ENCODE measurements at places on chromosomes 2 and 18.

DNA sequence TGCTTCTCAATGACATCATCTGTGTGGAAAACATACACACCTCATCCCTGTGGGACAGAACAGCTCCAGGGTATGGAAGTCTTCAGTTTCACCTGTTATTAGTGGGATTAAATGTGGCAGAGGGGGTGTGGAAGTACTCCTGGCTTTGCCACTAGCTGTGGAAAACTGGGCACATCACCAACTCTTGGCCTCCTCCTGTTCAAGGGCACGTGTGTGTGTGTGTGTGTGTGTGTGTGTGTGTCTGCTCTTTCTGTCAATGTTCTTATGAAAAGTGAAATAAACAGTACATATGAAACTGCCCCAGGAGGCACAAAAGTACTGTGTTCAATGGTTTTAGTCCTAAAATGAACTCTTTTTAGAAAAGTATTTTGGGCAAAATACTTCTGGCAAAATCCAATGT, 65.9 kb downstream of the MTHFD2 start:
- no peak for DNase-seq

- no peak for DNase-seq
Measured at GRCh38 chr18:79520478-79521390, 125.0 kb downstream of the NFATC1 start.

GRCh38 chr2:112812318-112813267, 24.0 kb downstream of the IL1B start:
- no peak for DNase-seq

DNA sequence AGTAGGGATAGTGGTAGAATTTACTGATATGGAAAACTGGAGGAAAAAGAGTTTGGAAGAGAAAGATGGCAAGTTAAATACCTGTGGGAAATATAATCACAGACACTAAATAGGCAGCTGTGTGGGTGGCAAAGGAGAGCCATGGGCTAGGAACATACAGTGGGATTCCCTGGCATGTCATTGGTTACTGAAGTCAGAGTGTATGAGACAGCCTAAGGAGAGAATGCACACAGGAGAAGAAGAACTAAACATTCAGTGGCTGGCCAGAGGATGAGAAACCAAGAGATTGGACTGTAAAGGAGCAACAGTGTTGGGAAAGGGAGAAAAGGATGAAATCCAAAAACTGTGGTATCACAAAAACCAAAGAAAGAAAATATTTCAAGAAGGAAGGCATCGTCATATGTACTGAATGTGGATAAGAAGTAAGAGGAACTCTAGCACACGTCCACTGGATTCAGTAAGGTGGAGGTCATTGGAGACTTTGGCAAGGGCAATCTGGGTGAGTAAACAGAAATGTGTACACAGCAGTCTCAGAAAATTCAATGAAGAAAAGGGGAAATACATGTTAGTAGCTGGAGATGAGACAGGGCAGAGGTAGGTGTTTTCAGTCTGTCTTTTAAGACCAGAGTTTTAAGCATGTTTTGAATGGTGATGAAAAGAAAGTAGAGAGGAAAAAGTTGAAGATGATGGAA, 83.3 kb downstream of the SPIRE1 start:
- no peak for DNase-seq

DNA sequence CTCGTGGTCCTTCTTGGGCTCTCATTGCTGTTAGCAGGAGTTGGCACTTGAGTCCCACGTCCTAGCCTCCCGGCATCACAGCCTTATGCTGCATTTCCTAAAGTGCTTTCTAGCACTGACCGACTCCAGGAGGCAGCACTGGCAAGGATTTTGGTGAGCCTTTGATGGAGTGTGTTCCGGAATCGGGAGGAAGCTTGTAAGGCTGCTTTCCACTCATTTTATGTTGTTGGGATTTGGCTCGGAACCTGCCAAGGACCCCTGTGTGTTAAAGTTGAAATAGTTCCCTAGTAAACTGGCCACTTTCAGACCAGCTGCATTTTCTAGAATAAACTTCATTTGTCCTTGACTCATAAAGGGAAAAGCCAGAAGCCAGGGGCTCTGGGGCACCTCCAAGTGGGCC, 88.9 kb downstream of the AGAP1 start:
- DNase-seq, result no peak

DNA sequence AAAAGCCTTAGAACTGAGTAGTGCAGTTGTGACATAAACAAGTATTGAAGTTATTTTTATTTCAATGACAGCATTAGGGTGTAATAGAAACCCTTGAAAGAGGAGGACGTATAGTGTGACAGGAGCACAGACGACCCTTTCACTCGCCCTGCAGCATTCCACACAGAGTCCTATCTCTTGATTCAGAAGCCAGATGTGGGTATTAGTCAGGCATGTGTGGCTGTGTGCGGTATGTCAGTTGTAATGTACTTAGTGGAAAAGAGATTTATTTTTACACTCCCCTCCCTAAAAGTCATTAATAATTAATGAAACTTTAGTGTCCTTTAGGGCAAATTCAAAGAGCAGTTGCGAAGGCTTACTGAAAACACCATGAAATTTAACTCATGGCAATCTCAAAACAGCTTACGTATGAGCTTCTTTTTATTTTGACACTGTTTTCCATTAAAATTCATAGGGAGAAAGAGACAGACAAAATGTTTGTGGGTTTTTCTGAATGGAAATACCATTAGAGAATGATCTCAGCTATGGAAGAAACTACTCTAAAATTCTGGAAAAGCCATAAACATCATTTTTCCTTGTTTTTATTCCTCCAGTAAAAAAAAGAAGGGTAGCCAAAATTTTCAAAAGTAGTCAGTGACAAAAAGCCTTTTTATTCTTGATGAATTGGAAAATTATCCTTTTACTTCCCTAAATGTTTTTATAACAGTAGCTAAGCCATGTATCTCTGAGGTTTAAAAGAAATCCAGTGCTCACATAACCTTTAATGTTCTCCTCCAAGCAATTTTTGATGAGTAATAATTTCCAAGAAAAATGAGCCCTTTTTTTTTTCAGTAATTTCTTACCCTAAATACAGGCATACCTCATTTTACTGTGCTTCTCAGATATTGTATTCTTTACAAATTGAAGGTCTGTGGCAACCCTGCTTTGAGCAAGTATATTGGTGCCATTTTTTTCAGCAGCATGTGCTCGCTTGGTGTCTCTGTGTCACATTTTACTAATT, 84.0 kb upstream of the DSEL start:
- no peak for DNase-seq

- DNase-seq, result no peak
Measured at GRCh38 chr2:176675271-176675949, 406.2 kb downstream of the MTX2 start.

DNA sequence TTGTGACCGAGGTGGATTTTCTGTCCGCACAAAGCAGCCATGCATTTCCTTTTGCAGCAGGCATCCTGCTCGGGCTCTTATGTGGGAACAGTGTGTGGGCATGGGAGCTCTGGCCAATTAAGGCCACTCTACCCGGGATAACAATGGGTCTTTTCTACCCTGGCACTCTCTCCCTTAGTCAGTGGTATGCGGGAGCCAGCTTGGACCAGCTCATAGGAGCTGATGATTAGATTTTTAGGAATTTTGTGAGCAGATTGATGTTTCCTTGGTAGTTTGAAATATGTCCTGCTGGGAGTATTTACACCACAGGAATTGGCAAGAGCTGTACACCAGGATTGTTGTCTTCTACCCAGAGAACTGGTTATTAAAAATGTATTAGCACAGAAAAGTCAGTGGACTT, 89.3 kb downstream of the SPP2 start:
- no peak for DNase-seq
